ENCODE measurements at places on chromosomes 1 and 21.
A peak's percentile ranks its signal among the peaks of the same experiment; 100 is the strongest.

DNA sequence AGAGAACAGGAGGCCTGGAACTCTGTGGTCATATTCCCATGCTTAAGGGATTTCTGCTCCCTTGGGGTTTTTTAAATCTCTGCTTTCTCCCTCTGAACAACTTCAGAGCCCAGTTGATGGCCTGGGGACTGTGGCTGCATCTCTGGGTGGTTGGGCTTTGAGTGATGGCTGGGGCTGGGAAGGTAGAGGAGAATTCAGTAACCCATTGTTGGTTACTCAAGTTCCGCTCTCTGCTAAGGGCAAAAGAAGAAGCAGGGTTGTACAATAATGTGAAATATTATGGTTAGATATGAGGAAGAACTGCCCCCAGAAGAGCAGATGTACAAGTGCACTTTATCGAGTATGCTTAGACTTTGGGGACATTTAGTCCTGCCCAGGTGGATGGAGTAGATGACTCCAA, 72.1 kb upstream of the CNTN2 start:
- no peak for DNase-seq

GRCh38 chr1:25503551-25504426, 39.6 kb upstream of the LDLRAP1 start:
- DNase-seq, result peak; percentile 78

- DNase-seq, result no peak
These were observed 32.5 kb downstream of the KAZN start for GRCh38 chr1:14630986-14631385.

- no peak for DNase-seq
These were observed 29.5 kb downstream of the HLX start for GRCh38 chr1:220908757-220909156.

DNA sequence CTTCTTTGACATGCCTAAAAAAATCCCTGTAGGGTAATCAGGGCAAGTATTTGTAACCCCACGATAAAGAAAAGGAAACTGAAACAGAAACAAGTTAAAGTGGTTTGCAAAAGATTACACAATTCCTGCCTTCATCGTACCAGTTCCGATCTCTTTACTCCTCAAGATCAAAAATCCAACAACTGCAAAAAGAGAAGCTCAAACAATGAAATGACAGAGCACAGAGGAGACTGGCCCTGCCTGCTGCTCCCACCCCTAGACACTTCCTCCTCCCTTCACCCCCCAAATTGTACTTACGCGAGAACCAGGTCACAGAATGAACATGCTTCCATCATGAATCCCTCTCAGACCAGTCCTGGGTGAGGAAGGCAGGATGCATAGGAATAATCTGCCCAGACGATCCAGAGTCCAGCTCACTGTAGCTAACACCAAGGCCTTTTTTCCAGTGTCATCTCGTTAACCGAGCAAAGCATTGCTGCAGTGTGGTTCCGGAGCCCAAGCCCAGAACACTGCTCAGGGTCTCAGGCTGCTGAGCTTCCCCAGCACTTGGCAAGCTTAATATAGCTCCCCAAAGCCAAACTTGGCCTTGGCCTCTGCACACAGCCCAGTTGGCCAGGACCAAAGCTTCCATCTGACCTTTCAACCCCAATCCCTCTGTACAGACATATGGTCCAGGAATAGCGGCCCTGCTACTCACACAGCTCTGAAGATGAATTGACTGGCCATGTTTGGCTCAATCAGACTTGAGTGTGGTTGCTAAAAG, 20.3 kb downstream of the RXRG start:
- DNase-seq, result no peak

DNA sequence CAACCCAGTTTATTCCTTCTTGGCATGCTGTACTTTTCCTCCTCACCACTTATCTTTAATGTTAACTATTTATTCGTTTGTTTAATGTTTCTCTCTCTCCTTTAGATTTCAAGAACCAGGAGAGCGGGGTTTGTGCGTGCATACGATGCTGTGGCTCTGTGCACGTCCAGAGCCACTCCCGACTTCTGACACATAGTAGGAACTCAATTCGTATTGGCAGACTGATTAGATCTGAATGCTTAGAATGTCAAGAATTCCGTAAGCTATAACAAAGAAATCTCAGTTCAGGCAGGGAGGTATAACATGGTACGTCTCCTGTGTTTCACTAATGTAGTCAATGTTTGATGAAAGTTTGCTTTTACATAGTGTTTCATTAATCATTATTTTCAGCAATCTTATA, 7.3 kb upstream of the GRIK1 start:
- DNase-seq, result no peak

DNA sequence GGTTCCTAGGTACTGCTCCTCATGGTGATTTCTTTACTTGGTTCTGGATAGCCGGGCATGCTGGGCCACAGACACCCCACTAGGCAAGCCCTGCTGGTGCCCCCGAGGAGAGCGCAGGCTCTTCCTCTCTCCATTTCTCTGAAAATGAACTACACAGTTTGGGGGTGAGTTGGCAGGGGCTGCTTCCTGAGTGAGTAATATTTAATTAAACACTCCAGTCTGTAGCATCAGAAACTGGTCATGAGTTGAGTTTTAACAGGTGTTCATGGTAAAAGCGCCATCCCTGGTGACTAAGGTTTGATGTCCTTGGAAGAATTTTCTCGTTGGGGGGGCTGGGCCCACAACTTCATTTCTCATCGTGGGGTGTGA, 1.7 kb downstream of the SPSB1 start:
- DNase-seq, result no peak

DNA sequence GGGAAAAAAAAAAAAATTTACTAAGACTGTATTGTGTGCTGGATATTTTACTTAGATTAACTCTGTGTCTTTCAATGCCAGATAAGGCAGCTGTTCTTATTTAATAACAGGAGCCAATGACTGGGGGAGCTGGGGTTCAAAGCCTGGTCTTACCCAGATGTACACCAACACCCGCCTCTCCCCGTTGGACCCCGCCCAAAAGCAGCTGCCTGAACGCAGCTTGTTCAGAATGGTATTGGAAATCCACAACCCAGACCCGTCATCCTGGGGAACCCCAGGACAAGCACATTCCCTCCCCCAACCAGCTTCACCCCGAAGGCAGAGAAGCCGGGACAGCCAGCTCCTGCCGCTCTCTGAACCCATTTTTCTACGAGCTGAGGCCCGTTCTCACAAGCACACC, 113.6 kb upstream of the TMPRSS2 start:
- DNase-seq, result no peak

GRCh38 chr1:246420300-246420699, 86.8 kb downstream of the SMYD3 start:
- DNase-seq, result no peak

- DNase-seq, result no peak
These were observed 479.2 kb downstream of the LTN1 start for GRCh38 chr21:28513428-28513827.

DNA sequence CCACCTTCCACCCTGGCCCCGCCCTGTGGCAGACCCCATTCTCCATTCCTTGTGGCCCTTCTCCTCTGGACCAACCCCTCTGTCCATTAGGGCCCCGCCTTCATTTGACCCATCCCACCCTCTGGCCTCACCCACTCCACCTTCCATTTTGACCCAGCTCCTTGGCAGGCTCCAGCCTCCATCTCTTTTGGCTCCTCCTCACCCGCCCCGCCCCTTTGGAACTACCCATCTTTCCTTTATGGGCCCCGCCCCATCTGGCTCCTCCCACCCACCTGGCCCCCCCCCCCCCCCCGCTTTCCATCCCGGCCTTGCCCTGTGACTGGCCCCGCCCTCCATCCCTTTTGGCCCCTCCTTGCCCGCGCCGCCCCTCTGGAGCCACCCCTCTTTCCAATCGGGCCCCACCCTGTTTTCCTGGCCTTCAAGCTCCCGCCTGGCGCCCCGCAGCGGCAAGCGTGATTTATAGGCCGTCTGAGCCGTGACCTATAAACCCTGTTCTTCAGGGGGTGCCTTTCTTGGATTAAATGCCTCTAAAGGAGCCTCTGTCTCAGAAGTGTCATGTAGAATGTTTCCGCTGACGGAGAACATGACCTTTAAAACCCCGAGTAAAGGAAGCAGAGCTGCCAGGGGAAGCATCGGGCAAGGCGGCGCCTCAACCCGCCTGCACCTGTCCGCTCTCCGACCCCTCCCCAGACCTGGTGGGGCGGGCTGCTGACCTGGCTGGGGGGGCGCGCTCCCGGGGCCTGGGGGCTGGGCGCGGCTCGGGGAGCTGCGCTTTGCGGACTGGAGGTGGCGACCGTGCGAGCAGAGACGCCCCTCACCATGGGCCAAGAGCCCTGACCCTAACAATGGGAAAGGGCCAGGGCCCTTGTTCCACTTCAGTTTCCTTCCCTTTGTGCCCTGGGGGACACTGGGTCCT, 178.0 kb downstream of the CAMTA1 start:
- DNase-seq, result peak; percentile 7

DNA sequence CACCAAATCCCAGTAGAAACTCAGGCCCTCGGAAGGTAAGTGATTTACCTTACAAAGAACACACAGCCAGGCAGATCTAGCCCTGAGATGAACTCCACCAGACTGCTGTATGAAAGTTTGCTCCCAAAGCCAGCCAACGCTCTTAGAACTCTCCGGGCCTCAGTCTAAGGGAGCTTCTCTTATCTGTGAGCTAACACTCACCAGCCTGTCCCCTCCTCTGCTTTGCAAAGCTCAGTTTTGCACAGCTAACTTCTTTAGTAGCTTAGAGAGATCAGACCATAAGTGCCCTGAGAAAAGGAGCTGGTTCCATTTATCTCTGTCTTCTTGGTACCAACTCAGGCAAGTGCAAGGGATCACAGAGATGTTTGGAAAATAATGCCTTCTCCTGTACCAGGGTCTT, 195.8 kb upstream of the JUN start:
- DNase-seq, result no peak

DNA sequence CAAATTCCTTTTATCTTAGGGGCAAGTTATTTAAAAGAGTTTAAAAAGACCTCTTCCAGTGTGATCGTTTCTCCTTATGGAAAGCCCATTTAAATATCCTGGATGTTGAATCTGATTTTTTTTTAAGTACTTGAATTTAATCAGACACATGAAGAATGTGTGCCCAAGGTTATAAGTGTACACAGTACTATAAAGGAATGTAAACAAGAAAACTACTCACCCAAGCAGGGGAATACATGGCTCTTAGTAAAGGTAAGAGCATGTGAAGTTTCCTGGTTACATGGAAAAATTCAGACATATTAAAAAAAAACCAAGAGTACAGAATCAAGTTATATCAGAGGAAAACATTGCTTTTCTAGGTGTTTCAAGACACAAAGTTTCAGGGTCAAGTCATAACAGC, 546.9 kb downstream of the MATN1 start:
- no peak for DNase-seq

GRCh38 chr1:94031154-94031553, 89.8 kb downstream of the ABCA4 start:
- no peak for DNase-seq

GRCh38 chr1:2386636-2387611, 4.4 kb downstream of the MORN1 start:
- no peak for DNase-seq

- no peak for DNase-seq
These were observed 91.2 kb upstream of the FAM78B start for GRCh38 chr1:166258017-166258416.

DNA sequence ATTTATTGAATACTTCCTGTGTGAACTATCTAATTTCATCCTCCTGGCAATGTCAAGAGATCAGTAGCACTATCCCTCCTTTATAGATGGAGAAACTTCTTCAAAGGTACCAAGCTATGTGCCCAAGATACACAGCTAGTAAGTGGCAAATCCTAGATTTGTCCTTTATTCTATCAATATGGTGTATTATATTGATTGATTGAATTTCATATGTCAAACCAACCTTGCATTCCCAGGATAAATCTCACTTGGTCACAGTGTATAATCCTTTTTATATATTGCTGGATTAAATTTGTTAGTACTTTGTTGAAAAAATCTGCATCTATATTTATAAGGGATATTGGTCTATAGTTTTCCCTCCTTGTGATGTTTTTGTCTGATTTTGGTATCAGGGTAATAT, 48.8 kb upstream of the TMEM51 start:
- no peak for DNase-seq

DNA sequence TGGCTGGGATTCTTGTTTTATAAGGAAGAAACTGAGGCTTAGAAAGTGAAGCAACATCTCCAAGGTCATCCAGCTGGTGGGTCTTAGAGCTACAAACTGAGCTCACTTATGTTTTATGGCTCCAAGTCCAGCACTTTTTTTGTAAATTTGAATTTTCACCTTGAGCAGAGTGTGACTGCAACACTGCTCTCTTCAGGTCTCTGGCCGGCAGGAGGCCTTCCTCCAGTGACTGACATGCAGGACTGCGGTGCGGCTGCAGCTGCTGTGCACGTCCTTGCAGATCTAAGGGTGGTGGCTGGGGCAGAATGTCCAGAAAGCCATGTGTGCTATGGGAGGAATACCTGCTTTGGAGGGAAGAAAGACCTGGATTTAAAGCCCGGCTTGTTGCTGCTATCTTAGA, 284.2 kb upstream of the POU3F1 start:
- DNase-seq, result no peak

DNA sequence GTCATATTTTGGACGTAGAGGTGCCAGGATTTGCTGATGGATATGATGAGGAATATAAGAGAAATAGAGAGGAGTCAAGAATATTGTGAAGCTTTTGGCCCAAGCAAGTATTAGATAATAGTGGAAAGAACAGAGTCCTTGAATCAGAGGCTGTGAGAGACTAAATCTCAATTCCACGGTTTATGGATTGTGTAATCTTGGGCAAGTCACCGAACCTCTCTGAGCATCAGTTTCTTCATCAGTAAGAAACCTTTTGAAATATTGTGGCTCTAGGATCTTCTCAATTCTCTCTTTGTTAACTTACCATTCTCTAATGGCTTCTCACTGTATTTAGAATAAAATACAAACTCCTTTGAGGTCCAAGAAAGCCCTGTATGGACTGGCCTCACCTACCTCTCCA, 77.6 kb downstream of the RPS6KA1 start:
- DNase-seq, result no peak

DNA sequence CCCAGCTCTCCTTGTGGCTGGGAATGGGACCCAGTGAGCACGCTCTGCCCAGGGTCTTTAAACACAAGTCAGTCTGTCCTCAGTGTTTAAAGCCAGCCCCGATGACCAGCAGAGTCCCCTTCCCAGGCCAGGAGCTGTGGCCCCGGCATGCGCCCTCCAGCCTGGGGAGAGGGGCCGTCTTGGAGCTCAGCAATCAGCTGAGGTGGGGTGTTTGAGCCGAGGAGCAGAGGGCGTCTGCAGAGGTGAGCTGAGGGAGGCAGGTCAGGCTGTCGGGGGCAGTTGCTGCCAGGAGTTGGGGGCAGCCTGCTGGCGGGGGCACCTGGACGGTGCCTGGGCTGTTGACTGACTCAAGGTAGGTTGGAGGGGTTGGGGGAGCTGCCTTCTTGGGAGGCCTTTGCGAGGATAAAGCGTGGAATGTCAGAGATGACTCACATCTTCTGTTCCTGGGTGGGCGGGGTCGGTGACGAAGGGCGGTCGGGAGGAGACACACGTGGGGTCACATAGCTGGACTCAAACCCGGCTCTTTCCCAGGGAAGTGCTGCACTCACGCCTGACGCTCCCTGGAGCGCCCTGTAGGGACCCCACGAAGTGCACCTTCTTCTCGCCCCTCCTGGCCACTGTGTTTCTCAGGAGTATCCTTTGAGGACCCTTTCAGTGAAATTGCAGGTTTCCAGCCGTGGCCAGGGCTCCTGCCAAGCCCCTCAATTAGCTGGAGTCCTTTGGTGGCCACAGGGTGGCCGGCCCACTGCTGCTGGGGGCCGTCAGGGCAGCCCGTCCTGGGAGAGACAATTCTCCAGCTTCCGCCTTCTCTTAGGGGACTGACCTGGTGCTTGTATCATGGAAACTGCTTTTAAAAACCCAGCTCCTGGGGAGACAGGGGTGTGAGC, 86.2 kb downstream of the SIK1 start:
- DNase-seq, result no peak
